ENCODE measurements at places on chromosomes 7 and 10.

GRCh38 chr10:81708929-81709328, 166.1 kb upstream of the NRG3 start:
- no peak for DNase-seq

DNA sequence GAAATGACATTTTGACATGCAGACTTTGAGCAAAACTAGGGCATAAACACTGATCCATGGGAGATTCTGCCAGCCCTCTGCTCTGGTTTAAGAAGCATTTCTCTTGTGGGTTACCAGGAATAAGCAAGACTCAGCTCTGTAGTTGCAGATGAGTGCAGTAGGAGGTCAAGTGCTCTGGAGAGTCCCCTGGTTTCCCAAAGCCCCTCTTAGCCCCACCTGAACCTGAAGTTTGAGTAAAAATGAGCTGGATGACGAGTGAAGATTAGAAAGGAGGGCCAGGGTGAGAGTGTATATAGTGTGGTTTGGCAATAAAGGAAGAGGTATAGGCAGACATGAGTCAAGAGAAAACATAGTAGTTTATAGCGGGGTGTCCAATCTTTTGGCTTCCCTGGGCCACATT, 220.3 kb downstream of the ARL4A start:
- DNase-seq, result no peak

GRCh38 chr7:68980011-68980410, 618.3 kb upstream of the AUTS2 start:
- no peak for DNase-seq

DNA sequence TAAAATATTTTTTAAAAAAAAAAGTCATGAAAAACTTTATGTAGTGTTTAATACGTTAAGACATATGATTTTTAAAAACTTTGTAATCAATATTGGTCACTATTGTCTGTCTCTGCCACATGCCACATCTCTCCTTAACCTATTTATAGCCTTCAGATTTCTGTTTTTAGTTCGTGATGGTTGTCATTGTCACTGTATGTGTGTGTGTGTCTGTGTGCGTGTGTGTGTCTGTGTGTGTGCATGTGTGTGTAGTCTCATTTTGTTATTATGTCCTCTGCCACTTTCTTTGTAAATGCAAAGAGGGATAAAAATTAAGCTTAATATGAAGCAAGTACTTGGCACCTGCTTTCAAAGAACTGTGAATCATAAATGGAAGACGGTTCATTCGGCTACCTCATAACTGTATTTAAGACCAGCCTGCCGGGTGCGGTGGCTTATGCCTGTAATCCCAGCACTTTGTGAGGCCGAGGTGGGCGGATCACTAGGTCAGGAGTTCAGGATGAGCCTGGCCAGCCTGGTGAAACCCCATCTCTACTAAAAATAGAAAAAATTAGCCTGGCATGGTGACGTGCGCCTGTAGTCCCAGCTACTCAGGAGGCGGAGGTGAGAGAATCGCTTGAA, 354.0 kb downstream of the ARL4A start:
- DNase-seq, result no peak

- no peak for DNase-seq
Observed at GRCh38 chr10:96118604-96119450, 11.3 kb upstream of the ZNF518A start.

DNA sequence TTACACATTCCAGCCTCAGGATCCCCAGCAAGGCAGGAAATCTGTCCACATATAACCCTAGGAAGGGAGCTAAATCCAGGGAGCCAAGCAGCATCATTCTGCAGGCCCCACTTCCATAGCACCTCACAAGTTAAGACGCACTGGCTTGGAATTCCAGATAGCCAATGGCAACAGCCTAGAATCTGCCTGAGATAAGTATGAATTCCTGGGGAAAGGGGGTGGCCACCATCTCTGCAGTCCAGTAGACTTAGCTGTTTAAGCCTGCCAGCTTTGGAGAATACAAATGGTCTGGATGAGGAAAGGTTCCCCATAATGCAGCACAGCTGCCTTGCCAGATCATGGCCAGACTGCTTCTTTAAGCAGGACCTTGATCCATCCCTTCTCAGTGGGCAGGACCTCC, 179.4 kb upstream of the PRSS1 start:
- DNase-seq, result no peak

GRCh38 chr7:137371616-137372015, 28.1 kb upstream of the PTN start:
- DNase-seq, result no peak

DNA sequence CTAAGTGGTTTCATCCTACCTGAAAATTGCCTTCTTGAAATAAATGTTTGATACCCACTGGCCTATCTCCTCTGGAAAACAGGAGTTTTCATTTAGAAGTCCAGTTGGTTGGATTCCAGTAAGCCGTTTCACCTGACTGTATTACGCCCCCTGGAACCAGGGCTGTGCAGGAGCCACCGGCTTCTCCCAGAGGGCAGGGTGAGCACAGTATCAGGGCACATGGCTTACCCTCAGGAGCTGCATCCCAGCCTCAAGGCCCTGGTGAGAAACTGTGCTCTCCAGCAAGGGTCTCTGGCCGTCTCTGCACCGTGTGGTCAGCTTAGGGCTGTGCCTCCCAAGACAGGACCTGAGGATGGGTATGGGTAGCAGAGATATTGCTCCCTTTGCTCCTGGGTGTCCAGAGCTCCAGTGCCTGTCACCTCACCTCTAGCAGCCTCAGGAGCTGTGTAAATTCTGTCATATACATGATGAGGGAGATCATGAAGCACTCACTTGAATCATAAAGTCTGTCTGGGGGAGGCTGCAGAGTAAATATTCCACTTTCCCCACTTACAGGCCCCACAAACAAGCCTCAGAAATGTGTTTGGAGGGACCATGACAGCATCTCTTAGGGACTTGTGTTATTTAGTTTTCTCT, 109.6 kb upstream of the SAMD8 start:
- DNase-seq, result no peak

- DNase-seq, result peak; percentile 63
Observed at GRCh38 chr7:1086588-1087464, 1.1 kb upstream of the GPER1 start.

GRCh38 chr7:139105484-139105883, 4.0 kb downstream of the ZC3HAV1 start:
- DNase-seq, result no peak

DNA sequence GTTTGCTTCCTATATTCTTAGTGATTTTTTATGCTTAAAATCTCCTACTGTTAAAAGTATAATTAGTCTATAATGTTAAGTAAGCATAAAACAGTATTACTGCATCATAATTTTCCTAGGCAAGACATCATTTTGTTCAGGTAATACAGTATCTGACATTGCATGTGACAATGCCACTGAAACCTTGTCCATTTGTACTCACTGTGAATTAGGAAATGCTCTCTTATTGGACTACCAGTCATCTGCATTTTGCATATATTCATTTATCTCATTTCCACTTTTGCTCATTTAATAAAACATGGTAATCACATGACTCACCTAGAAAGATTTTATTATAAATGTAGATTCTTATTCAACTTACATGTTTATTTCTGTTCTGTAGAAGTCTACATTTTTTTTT, 379.1 kb downstream of the ETV1 start:
- no peak for DNase-seq

- DNase-seq, result no peak
Observed at GRCh38 chr10:62136931-62137330, 131.7 kb downstream of the RTKN2 start.

DNA sequence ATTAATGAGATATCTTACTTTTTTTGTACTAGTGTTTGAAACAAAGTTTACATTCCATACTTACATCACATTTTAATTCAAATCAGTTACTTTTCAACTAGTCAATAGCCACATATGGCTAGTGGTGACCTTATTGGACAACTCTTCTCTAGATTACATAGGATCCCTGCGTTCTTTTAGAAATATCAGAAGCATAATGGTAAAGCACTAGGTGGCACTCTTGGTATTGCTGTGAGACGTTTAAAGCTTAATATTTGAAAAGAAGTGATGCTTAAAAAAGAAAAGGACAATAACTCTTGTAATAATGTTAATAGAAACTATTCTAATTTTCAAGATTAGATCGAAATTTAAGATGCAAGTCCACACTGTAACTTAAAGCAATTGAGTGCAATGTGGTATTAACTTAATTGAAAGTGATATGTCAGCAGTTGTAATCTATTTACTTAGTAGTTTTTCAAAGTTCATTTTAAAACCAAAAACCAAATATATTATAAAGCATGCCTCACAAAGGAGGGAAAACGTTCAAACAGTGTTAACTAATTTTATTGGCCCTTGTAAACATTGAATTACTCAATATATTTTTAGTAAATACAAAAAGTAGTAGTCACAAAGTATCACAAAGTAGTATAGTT, 339.1 kb downstream of the ATRNL1 start:
- no peak for DNase-seq

GRCh38 chr7:7236041-7236440, 53.7 kb downstream of the C1GALT1 start:
- DNase-seq, result no peak

DNA sequence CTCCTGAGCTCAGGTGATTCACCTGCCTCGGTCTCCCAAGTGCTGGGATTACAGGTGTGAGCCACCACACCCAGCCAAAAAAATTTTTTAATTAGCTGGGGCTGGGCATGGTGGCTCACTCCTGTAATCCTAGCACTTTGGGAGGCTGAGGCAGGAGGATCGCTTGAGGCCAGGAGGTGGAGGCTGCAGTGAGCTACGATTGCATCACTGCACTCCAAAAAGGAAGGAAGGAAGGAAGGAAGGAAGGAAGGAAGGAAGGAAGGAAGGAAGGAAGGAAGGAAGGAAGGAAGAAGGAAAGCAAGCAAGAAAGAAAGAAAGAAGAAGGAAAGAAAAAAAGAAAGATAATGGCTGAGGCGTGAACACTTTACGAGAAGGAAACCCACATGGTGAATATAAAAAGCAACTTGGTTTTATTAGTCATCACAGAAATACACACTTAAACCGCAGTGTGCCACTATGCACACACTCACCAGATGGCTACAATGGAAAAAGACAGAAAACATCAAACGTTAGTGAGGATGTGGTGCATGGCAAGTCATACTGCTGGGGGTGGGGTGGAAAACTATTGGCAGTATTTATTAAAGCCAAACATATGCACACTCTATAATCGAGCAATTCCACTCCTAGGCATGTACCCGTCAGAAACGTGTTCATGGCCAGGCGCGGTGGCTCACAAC, 4.4 kb upstream of the CCL26 start:
- peak; percentile 45 for DNase-seq
